Esophagus muscularis mucosa (tissue), 4 donors: ENCODE measurements at places on chromosomes 13 and 19. TPM values are rescaled to one million over a fixed set of nuclear protein-coding genes. Genes with fewer than 3 reads are reported as not detected.

GRCh38 chr19:35612224-35612558 is 344 bp upstream of the HAUS5 start:
- no peak for DNase-seq

GRCh38 chr13:101512650-101513049 is 60.2 kb downstream of the ITGBL1 start:
- DNase-seq = no peak

Gene ZNF90
- total RNA-seq = 1.4 TPM

- DNase-seq = no peak
These were observed 4.9 kb upstream of the ERCC1 start for GRCh38 chr19:45428384-45429231.
